COR-L47 (cell line): ENCODE measurements at places on chromosomes 7 and 10.

DNA sequence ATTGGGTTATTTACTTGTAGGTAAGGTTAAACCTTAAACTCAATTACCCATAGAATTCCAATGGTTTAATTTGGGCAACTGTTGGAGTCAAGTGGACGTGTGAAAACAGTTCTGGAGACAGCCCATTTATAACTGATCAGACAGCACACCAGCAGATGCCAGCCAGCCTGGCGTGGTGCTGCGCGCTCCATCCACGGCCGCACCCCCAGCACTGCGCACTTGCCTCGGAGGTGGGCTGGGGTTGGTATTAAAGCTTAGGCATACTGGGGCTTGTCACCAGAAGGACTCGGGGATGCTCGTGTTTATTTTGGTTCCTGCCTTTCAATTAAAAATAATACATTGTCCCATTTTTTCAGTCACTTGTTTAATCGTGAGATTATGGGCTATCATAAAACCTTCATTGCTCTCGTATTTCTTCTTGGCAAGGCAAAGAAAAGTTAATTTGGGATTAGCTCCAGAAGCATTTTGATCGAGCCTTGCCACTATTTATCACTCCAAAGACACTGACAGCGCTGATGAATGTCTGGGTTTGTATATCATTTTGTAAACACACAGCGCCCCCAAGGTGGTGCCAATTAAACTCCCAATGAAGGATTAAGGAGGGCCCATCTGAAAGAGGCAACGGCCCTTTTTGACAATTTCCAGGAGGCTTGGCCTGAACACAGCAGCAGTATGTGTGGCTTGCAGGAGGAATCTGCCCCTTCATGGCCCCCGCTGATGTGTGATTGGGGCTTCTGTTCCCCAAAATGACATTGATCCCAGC, 204.5 kb upstream of the CXCL12 start:
- DNase-seq: no peak

DNA sequence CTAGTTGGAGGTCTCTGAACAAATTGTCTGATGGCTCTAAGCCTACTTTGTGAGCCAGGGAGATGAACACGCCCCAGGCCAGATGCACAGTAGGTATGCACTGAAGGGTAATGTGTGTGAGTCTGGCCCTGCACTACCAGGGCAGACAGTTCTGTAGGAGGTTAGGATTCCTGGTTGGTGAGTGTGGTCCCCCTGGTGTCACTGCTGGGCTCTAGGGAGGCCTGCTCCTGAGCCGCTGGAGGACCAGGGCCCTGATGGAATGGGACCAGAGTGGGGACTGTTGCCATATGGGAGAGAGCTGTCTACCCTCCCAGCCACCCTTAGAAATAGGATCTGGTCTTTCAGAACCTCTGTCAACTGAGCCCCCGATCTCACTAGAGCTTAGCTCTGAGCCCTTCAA, 42.0 kb downstream of the CDH23 start:
- DNase-seq: no peak

- no peak for DNase-seq
These were observed 6.3 kb upstream of the GSTK1 start for GRCh38 chr7:143256932-143257331.

DNA sequence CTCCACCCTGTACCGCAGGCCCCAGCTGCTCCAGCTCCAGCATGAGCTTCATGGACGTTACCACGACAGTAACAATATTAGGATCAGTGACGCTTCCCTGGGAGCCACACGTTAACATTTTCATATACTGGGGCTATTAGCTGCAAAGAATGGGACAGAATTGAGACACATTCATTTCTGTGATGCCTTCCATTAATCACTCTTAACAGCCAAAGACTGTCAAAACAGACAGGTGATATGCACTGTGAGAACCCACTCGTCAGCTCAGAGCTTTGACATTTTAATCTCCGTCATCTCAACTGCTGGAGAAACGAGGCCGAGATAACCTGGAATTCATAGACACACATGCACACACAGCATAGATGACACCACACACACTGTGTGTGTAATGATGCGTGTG, 408.4 kb upstream of the SHH start:
- DNase-seq: no peak

- no peak for DNase-seq
These were observed 6.4 kb downstream of the CARD11 start for GRCh38 chr7:3037259-3037658.

DNA sequence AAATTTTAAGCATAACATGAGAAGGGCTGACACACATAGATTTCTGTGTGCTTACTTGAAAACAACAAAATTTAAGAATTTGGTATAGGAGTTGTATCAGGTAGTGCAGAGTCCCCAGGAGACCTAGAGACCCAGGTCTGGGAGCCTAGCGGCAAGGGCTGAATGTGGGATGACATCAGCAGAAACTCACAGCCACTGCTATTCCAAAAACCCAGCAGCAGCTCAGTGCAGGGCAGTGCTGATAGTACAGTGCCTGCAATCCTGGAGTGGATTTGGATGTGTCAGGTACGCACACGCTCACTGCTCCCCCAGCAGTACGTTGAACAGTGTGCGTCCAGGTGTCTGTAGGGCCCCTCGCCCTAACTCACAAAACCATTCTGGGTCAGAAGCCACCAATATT, 87.1 kb downstream of the EGFR start:
- DNase-seq: no peak

- DNase-seq: no peak
These were observed 167.9 kb downstream of the TCERG1L start for GRCh38 chr10:131143425-131144165.

GRCh38 chr7:37083311-37084096, 359.2 kb upstream of the AOAH start:
- DNase-seq: no peak

GRCh38 chr10:114044247-114045135, 825 bp downstream of the ADRB1 start:
- DNase-seq: no peak

DNA sequence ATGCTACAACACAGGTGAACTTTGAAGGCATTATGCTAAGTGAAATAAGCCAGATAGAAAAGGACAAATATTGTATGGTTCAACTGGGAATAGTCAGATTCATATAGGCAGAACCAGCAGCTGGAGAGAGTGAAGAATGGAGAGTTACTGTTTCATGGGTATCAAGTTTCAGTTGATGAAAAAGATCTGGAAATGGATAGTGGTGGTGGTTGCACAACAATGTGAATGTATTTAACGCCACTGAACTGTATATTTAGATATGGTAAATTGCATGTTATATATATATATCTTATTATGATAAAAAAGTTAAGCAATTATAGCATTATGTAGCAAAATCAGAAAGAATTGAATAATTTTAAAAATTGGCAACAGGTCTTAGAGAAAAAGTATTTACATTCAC, 3.9 kb downstream of the LMBR1 start:
- no peak for DNase-seq

- DNase-seq: no peak
These were observed 3.4 kb downstream of the STAM start for GRCh38 chr10:17647326-17647725.

DNA sequence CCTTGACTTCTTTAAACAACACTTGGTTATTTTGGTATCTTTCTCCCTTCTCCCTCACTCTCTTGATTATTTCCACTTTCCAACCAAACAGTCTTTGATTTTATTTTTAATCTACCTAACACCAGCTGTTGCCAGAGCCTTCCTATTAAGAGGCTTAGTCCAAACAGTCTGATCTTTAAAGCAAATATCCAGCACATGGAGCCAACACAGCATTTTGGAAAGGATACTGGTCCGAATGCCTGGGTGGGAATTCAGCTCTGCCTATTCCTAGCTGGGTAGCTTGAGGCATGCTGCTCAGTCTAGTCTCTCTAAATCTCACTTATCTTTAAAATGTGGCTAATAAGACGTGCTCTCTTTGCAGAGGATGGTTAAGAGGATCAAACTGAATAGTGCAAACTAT, 129.3 kb downstream of the NRCAM start:
- DNase-seq: no peak

- DNase-seq: no peak
These were observed 50.8 kb upstream of the IFRD1 start for GRCh38 chr7:112399501-112399900.

DNA sequence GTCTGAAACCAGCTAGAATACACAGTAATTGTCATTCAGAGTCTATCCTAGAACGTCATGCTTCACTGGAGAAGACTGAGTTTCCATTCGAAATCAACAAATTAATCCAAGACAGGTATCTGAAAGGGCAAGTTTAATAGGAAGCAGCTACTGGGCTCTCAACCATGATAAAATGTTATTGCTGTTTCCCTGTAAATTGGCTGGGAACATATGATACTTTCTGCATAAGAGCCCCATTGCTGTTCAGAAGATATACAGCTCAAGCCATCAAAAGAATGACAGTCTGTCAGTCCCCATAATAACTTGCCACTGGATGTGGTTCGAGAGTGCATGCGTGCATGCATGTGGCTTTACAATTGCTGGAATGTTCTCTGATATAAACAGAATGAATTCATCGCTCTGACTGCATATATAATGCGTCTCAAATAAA, 129.0 kb downstream of the HIBADH start:
- no peak for DNase-seq

DNA sequence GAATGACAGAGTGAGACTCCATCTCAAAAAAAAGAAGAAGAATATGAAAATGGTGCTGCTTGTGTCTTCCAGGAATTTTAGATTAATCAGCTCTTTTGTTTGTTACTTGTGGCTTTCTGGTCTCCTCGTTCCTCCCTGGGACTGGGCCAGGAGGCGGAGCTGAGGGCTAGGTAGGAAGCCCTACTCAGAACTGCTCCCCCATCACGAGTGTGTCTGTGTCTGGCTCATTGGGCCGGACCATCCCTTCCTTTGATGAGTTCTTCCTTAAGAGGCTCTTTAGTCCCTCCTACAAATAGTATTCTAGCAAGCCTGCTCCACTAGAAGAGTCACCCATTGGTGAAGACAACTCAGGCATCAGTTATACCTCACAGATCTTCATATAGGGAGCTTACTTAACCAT, 56.8 kb upstream of the YAE1 start:
- DNase-seq: no peak

- DNase-seq: no peak
These were observed 36.1 kb downstream of the UBTD1 start for GRCh38 chr10:97534746-97535367.

- DNase-seq: no peak
These were observed 66.2 kb downstream of the SH3PXD2A start for GRCh38 chr10:103789161-103789560.

DNA sequence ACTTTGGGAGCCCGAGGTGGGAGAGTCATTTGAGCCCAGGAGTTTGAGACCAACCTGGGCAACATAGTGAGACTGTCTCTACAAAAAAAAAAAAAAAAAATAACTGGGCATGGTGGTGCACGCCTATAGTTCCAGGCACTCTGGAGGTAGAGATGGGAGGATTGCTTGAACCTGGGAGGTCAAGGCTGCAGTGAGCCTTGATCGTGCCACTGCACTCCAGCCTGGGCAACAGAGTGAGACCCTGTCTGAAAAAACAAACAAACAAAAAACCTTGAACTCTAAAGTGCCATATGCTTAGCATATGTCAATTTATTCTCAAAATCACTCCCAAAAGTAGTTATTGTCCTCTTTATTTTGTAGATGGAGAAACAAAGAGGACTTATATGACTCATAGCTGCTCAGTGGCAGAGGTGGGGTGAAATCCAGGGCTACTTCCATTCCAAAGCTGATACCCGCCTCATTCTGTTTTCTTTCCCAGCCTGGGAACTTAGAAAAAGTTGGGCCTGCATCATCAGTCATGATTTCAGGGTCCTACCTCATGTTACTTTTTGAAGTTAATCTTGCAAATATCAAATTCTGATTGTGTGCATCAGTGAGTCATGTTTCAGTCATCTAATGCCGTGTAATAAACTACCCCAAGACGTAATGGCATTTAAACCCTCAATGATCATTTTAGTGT, 13.3 kb downstream of the DHTKD1 start:
- no peak for DNase-seq

DNA sequence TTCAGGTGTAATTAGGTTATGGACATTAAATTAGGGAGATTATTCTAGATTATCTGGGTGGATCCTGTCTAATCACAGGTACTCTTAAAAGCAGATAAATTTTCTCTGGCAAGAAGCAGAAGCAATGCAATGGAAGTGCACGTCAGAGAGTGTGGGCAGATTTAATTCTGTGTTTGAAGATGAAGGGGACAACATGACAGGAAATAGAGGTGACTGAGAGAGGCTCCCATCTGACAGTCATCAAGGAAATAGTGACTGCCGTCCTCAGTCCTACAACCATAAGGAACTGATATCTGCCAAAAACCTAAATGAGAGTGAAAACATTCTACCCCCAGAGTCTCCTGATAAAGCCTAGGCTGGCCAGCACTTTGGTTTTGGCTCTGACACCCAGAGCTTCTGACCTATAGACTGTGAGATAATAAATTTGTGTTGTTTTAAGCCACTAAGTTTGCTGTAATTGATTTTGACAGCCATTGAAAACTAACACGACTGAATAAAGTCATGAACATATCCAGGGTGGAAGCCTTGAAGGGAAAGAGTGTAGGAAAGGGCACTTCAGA, 30.5 kb upstream of the DDX50 start:
- no peak for DNase-seq

DNA sequence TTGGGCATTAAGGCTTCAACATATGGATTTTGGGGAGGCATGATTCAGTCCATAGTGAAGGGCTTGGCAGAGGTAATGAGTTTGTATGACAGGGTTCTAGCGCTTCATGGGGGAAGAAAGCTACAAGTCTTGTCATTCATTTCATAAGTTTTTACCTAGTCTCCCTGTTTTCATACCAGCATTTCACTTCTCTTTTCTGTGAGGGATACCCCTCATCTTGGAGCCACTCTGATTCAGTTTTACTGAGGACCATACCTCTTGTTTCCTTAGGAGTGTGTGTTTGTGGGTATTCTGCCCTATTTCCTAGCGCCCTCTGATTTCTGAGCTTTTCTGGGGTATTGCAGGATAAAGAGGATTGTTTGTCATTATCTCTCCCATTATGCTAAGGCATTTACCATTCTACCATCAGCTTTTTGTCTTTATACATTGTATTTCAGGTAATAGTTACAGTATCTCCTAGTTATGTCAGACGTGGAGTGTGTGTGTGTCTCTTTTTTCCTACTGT, 6.8 kb downstream of the RSBN1L start:
- no peak for DNase-seq
